ENCODE measurements at places on chromosomes 11 and 22.
A peak's percentile ranks its signal among the peaks of the same experiment; 100 is the strongest.

- DNase-seq: no peak
Observed at GRCh38 chr22:45594123-45594941, 77.3 kb upstream of the ATXN10 start.

- DNase-seq: no peak
Observed at GRCh38 chr22:46008291-46008690, 31.3 kb upstream of the WNT7B start.

DNA sequence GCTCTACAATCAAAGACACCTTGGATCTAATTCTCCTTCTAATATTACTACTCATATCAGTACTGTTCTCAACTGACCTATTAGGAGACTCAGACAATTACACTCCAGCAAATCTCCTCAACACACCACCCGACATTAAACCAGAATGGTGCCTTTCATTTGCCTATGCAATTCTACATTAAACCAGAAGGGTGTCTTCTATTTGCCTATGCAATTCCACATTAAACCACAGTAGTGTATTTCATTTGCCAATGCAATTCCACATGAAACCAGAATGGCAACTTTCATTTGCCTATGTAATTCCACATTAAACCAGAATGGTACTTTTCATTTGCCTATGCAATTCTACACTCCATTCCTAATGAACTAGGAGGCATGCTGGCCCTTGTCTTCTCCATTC lies 15.3 kb upstream of the APOL3 start:
- no peak for DNase-seq

DNA sequence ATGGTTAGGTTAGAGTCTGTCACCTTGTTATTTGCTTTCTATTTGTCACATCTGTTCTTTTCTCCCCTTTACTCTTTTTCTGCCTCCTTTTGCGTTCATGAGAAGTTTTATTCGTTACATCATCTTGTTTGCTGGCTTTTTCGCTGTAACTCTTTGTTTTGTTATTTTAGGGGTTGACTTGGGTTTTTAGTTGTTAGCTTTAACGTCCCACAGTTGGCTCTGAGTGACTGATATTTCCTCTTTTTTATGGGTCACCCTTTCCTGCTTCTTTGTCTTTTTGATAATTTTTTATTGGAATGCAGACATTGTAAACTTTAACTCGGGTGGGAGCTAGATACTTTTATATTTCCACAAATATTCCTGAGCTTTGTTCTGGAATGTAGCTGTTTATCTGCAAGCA lies 13.3 kb upstream of the TNNT3 start:
- no peak for DNase-seq

DNA sequence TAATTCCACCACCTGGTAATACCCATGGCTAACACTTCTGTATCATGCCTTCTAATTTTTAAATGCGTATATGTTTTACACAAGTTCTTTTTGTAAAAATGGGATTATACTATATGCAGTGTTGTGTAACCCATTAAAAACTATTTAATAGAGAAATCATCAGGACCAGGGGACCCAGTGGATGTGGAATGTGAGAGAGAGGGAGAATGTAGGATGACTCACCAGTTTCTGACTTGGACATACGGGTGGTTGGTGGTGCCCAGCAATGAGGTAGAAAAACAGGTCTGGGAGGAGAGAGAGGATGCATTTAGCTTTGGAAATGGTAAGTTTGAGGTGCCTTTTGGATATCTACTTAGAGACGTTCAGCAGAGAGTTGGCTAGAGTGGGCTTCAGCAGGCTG lies 112.0 kb upstream of the TBCEL start:
- no peak for DNase-seq

- no peak for DNase-seq
Observed at GRCh38 chr11:44950031-44950624, 555 bp downstream of the TP53I11 start.

- peak; percentile 81 for DNase-seq
Observed at GRCh38 chr22:45284705-45285262, at the start of gene UPK3A. Gene UPK3A, plus strand, starts transcription at chr22:45284949. Its CDS starts 65 bp downstream, at chr22:45285014.

DNA sequence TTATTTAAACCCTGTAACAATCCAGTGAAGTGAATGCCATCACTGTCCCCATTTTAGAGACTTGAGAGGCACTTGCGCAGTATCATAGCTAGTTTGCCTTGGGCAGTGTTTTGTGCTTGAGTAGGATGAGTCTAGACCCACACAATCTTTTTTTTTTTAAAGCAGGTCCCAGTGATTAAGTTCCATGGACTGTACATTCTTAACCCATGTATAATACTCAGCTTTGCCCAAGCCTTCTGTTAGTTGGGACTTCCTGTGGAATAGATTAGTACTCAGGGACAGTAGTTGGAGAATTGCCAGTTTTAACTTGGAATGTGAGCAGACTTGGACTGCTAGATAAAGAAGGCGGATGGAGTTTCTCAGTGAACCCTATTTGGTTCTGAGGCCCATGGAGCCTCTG lies 108.6 kb upstream of the RASSF10 start:
- DNase-seq: no peak

GRCh38 chr11:81674211-81674610 lies 1059.5 kb downstream of the FAM181B start:
- no peak for DNase-seq

DNA sequence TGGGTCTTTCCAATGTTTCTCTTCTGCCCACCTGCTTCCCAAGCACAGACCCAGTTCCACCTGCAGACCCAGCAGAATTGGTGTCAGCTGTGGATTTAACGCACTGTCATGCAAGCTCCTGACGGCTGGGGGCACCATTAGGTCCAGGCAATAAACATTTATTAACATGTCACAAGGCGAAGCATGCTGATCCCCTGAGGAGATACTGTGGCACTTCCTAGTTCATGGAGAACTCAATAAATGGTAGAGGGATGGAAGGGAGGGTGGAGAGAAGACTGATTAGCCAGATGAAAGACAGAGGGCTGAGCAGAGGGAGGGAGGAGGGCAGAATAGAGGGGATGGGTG lies 68.3 kb upstream of the TSPAN18 start:
- DNase-seq: no peak

- no peak for DNase-seq
Observed at GRCh38 chr11:128516886-128517285, 70.5 kb downstream of the ETS1 start.

DNA sequence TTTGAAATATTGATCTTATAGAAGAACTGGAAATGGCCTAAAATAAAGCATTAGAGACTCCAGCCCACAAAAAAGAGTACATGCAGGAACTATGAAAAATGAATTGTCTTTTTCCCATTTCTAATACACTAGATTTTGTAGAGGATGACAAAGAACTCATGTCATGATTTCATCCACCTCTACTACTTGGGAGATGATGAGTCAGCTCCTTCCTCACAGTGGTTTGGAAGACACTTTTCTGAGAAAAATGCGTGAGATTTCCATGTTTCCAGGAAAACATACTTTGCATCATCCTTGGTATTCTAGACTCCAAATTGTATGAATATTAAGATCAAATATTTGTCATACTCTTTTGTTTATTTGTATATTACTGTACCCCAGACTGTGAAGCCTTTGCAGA lies 500.5 kb downstream of the FAM181B start:
- DNase-seq: no peak

DNA sequence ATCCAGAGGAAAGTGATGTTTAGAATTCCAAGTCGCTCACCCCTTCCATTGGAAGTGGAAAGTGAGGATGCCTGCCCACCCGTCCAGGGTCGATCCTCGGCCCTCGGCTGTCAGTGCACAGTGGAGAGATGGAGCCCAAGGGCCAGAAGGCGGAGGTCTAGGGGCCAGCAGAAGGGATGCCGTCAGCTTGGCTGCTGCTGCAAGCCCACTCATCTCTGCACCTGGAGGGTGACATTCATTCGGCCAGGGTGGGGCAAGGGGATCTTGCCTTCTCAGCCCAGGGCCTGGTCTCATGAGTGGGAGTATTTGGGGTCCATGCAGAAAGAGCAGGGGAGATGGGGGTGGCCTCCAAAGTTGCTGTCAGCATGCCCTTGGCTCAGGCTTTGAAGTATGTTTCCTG lies 30.7 kb downstream of the LINC01488 start:
- no peak for DNase-seq

Measured in naive thymus-derived CD8-positive, alpha-beta T cell (primary cell).